ENCODE measurements at places on chromosomes 12 and 14.

DNA sequence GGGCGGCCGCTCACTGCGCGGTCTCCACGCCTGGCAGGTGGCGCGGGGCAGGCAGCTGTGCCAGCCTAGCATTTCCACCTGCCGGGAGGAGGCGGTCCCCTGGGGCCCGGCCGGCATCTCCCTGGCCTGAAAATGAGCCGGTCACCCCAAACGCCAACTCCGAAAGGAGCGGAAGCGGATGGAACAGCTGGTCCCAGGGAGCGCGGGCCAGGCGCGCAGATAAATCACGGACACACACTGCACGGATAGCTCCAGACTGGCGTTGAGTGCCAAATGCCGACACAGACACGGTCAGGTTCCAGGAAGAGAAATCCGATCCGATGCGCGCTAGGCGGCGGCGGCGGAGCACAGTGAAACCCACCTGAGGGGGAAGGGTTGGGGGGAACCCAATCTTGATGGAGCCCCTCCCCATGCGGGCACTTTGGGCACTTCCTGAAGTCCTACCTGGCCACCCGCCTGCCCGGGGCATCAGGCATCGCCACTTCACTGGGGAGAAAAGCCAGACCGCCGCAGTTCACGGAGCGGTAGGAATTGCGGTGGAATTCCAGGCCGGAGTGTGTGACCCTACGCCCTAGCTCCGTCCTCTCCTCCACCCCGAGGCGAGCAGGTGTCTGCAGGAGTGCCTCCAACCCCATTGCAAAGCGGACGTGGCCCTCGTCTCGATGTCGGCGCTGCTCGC, 624 bp upstream of the PLEKHD1 start:
- DNase-seq, result no peak

DNA sequence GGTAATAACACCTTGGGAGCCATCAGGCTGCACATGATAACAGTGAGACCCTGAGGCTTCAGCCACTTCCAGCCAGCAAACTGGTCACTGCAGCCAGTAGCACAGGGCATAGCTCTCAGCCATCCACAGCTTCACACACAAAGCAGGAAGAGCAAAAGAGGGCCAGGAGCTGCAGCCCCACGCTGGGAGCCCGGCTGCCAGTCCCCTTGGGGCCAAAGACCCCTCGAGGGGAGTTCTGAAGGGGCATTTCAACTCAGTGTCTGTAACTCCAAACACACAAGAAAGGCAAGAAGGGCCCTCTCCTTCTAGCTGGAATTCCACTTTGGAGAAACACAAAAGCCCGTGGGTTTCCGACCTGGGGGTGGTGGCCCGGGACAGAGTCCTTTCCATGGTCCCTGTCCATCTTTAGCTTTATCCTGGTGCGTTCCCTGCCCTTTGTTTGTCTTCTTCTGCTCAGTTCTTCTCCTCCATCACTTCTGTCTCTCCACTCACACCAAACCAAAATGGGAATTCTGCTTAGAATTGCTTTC, 151.8 kb upstream of the FKBP4 start:
- no peak for DNase-seq

- DNase-seq, result peak; percentile 21
Observed at GRCh38 chr12:3041558-3042164, 35.5 kb upstream of the TSPAN9 start.

DNA sequence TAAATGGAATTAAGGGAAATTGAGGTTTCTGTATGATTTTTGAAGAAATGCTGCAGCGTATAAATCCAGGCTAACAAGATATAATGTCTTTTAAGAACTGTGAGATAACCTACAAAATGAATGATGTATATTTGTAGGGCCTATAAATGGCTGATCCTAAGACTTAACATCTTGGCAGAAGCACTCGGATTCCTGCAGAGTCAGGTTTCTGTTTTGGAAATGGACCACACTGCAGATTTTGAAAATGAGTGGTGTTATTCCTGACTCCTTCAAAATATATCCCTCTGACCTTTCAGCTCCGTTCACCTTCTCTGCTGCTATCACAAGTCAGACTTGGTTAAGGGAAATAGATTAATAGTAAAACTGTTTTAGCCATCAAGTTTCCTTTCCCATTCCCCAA, 5.0 kb downstream of the TIGAR start:
- DNase-seq, result no peak

GRCh38 chr12:1706632-1706980, 15.7 kb downstream of the ADIPOR2 start:
- no peak for DNase-seq

- peak; percentile 22 for DNase-seq
Observed at GRCh38 chr12:57001448-57001906, 4.9 kb downstream of the ZBTB39 start.

- no peak for DNase-seq
Observed at GRCh38 chr14:93708800-93709199, 79.5 kb downstream of the PRIMA1 start.

DNA sequence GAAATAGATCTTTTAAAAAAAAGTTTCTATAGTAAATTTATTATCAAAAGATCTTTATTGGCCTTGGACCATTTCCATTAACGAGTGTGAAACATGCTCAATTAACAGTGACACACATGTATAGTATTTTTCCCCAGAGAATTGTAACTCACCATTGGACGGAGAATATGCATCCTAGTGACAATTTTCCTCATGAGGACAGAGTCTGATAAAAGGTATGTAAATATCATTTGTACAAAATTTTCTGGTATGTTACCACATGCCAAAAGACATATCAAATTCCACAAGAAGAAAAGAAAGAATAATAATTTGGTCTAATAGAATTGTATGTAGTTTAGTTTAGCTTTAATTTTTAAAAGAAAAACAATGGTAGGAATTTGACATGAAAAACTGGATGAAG, 1096.0 kb upstream of the FLRT2 start:
- DNase-seq, result no peak

- DNase-seq, result no peak
Observed at GRCh38 chr12:70094467-70094866, 148.8 kb upstream of the CNOT2 start.

GRCh38 chr12:94769047-94769420, 118.7 kb upstream of the TMCC3 start:
- DNase-seq, result no peak

DNA sequence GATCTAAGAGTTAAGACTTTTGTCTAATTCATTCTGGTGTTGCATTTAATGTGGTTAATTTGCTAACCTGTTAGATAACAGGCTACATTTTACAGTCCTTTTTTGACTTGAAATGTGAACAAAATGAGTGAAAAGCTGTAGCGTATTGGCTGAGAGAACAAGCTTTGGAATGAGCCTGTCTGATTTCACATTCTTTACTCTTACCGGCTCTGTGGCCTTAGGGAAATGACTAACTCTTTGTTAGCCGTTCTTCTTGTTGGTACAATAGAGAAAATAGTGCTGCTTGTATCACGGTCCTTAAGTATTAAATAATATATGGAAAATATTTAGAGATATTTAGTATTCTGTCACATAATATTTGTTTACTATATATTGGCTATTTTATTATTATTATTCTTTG, 1.9 kb downstream of the MNAT1 start:
- DNase-seq, result no peak

DNA sequence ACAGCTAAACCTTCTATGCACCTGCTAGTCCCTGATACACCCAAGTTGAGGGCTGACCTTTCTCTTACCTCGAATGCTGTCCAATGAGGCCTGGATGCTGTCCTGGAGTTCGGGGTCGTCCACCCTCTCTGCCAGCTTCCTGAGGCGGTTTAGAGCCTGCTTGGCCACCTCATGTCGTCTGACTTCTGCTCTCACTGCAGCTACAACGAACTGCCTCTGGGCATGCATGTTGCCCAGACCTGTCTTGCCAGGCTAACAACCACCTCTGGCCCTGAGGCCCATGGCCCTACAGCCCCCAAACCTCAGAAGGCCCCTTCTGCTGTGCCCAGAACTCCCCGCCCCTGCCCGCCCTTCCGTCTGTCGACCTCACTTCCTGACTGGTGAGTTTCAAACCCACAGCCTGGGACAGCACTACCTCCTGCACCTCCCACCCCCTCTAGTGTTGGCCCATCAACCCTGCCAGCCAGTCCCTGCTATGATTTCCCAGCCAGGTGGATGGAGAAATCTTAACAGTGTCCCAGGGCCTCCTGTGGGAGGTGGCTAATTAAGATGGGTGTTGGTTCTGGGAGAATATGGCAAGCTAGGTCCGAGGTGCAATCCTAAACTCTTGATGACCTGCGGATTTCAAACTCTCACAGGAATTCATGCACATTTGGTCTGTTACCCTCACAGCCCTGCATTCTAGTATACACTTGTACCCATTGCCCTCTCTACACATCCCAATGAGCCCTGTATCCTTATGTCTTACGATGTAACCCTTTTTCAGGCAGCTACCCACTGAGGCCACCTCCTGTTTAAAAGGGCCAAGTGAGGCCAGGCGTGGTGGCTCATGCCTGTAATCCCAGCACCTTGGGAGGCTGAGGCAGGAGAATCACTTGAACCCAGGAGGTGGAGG, 2.7 kb upstream of the TSPAN31 start:
- no peak for DNase-seq

GRCh38 chr14:101559624-101560533, 1.4 kb upstream of the DIO3 start:
- DNase-seq, result no peak

GRCh38 chr12:59056966-59057365, 136.7 kb upstream of the LRIG3 start:
- DNase-seq, result no peak

DNA sequence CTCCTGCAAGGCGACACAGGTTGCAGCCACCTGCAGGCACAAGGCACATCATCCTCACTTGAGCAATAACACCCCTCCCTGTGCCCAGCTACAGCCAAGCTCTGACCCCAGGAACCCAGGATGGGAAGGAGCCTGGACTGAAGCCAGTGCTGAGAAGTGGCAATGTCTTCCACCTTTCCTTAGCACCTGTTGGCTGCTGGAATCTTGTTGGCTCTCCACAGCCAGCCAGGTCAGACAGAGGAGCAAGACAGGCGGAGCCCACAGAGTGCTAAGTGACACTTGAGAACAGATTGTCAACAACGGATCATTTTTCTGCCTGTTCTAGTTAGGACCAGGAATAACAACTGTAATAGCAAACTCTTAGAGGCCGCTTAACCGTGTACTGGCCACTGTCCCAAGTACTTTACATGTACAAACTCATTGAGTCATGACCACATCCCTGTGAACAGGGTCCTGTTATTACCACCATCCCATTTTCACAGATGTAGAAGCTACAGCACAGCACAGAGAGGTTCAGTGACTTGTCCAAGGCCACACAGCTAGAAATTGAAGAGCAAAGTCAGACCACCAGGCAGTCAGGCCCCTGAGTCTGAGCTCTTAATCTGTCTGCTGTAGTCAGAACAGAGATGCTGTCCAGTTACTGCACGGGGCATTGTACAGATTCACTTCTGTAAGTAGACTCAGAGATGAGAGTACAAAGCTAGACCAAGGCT, 45.6 kb downstream of the RNFT2 start:
- no peak for DNase-seq

GRCh38 chr14:55772486-55772885, 192.5 kb downstream of the KTN1 start:
- DNase-seq, result no peak

- no peak for DNase-seq
Observed at GRCh38 chr12:107248187-107248586, 154.8 kb upstream of the CRY1 start.

- DNase-seq, result no peak
Observed at GRCh38 chr14:64801800-64802199, 77.9 kb downstream of the SPTB start.

Measured in amygdala (tissue), 56 donors.